Stimulated activated naive B cell treated with anti-CD40 and anti-IgM and Interleukin-4, amounts not matched to agents 10 μg/mL and 1 μg/mL and 100 μg/mL, for 72 hours (primary cell): ENCODE measurements at places on chromosomes 13 and 19.
A peak's percentile ranks its signal among the peaks of the same experiment; 100 is the strongest.

- H3K27me3 ChIP-seq, result peaks cover 30% of the 10 kb centered on the region
- H3K36me3 ChIP-seq, result no peaks in the 10 kb centered on the region
- no peak for DNase-seq
- peaks cover 12% of the 10 kb centered on the region for H3K4me1 ChIP-seq
- H3K4me3 ChIP-seq, result no peak overlapping the region
Observed at GRCh38 chr19:35963514-35963913, 27.3 kb downstream of the LRFN3 start.

GRCh38 chr19:53177986-53178385 lies 15.2 kb downstream of the ZNF665 start:
- no peak overlapping the region for H3K4me3 ChIP-seq
- DNase-seq, result no peak
- H3K27ac ChIP-seq, result no peak overlapping the region

GRCh38 chr19:5537870-5538269 lies 29.9 kb downstream of the TINCR start:
- peaks cover 28% of the 10 kb centered on the region for H3K27me3 ChIP-seq
- no peak overlapping the region for H3K27ac ChIP-seq
- H3K4me3 ChIP-seq, result no peak overlapping the region
- H3K4me1 ChIP-seq, result no peaks in the 10 kb centered on the region

- H3K4me3 ChIP-seq, result no peak overlapping the region
- no peaks in the 10 kb centered on the region for H3K36me3 ChIP-seq
- no peaks in the 10 kb centered on the region for H3K4me1 ChIP-seq
- DNase-seq, result no peak
- H3K27me3 ChIP-seq, result peaks cover 48% of the 10 kb centered on the region
Observed at GRCh38 chr19:43807651-43808050, 5.4 kb upstream of the LYPD5 start.

GRCh38 chr13:39935155-39935554 lies 279.7 kb downstream of the COG6 start:
- no peaks in the 10 kb centered on the region for H3K36me3 ChIP-seq
- H3K27me3 ChIP-seq, result no peaks in the 10 kb centered on the region
- H3K4me1 ChIP-seq, result no peaks in the 10 kb centered on the region
- no peak overlapping the region for H3K27ac ChIP-seq
- DNase-seq, result no peak

- H3K36me3 ChIP-seq, result no peaks in the 10 kb centered on the region
- DNase-seq, result no peak
- H3K4me3 ChIP-seq, result no peak overlapping the region
Observed at GRCh38 chr13:102911336-102911735, 65.5 kb downstream of the ERCC5 start.

- DNase-seq, result peak; percentile 5
- no peak overlapping the region for H3K4me3 ChIP-seq
- no peaks in the 10 kb centered on the region for H3K36me3 ChIP-seq
- peaks cover 37% of the 10 kb centered on the region for H3K4me1 ChIP-seq
- no peaks in the 10 kb centered on the region for H3K27me3 ChIP-seq
Observed at GRCh38 chr19:41802770-41803169, 6.4 kb downstream of the CEACAM3 start.

GRCh38 chr13:95195146-95195545 lies 106.1 kb downstream of the ABCC4 start:
- no peak for DNase-seq
- H3K27me3 ChIP-seq, result no peaks in the 10 kb centered on the region
- H3K36me3 ChIP-seq, result peaks cover 17% of the 10 kb centered on the region
- no peak overlapping the region for H3K27ac ChIP-seq

DNA sequence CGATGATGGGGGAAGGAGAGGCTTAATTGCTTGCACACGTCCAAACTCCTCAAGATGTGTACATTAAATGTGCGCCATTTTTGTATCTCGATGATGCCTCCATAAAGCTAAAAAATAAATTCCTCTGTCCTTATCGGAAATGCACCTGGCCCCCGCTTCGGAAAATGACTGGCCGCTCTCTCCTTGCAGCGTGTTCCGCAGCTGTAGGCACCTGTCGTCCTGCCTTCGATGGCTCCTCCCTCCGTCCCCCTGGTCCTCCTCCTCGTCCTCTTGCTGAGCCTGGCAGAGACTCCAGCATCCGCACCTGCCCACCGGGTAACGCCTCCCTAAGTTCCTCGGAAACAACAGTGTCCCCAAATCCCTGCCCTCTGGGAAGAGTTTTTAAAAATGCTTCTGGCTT lies 1.1 kb downstream of the GALP start:
- no peak for DNase-seq
- no peak overlapping the region for H3K27ac ChIP-seq
- H3K4me1 ChIP-seq, result no peaks in the 10 kb centered on the region
- no peaks in the 10 kb centered on the region for H3K36me3 ChIP-seq
- peaks cover 13% of the 10 kb centered on the region for H3K27me3 ChIP-seq
- no peak overlapping the region for H3K4me3 ChIP-seq

- H3K27ac ChIP-seq, result no peak overlapping the region
- no peaks in the 10 kb centered on the region for H3K4me1 ChIP-seq
- no peak for DNase-seq
- no peaks in the 10 kb centered on the region for H3K27me3 ChIP-seq
- no peak overlapping the region for H3K4me3 ChIP-seq
Observed at GRCh38 chr13:51856027-51856736, 5.6 kb upstream of the CCDC70 start.

GRCh38 chr19:4523306-4524110 lies 5.2 kb upstream of the PLIN4 start:
- peaks cover 11% of the 10 kb centered on the region for H3K27me3 ChIP-seq
- H3K36me3 ChIP-seq, result no peaks in the 10 kb centered on the region
- no peak for DNase-seq
- no peak overlapping the region for H3K4me3 ChIP-seq

DNA sequence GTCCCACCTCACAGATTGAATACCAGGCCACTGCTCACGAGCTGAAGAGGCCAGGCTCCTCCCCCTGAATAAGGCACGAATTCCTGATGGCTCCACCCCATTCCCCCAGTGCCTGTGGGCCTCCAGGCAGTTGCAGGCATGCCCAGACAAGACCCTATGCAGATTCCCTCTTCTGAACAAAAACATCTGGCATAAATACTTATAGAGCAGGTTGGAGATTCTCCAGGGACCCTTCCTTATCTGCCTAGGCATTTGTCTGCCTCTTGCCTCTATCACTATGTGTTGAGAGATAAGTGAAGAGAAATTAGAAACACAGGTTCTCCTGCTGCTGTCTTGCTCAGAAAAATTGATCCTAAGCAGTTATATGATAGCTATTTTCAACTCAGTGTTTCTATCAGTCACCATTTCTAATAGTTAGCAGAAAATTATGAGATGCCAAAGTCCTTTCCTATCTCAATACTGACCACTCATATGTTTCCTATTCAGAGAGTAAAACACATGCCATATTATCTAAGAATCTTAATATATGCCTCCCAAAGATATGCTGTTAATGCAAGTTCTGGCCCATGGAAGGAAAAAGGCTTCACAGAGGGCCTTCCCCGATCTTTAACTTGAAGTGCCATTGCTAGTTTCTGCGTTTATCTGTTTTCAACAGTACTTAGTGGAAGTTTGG lies 364.0 kb downstream of the KCTD12 start:
- no peaks in the 10 kb centered on the region for H3K36me3 ChIP-seq
- no peaks in the 10 kb centered on the region for H3K4me1 ChIP-seq
- H3K4me3 ChIP-seq, result no peak overlapping the region
- DNase-seq, result no peak

DNA sequence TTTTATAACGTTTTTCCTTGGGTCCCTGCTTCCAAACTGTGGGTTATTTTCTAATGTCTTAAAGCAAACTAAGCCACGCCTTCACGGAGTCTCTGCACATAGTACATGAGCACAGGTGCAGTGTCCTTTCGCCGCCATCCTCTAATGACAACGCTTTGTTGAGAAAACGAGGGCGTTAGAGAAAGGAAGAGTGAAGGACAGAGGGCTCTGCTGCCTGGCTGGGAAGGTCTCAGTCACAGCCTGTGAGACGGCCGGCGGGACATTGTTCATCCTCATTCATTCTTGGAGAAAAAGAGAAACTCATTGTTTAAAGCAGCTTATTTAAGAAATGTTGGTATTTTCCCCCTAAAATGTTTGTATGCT lies 9.5 kb downstream of the IL17D start:
- peaks cover 18% of the 10 kb centered on the region for H3K27me3 ChIP-seq
- H3K4me3 ChIP-seq, result no peak overlapping the region
- peaks cover 6% of the 10 kb centered on the region for H3K4me1 ChIP-seq
- H3K27ac ChIP-seq, result no peak overlapping the region
- DNase-seq, result no peak

DNA sequence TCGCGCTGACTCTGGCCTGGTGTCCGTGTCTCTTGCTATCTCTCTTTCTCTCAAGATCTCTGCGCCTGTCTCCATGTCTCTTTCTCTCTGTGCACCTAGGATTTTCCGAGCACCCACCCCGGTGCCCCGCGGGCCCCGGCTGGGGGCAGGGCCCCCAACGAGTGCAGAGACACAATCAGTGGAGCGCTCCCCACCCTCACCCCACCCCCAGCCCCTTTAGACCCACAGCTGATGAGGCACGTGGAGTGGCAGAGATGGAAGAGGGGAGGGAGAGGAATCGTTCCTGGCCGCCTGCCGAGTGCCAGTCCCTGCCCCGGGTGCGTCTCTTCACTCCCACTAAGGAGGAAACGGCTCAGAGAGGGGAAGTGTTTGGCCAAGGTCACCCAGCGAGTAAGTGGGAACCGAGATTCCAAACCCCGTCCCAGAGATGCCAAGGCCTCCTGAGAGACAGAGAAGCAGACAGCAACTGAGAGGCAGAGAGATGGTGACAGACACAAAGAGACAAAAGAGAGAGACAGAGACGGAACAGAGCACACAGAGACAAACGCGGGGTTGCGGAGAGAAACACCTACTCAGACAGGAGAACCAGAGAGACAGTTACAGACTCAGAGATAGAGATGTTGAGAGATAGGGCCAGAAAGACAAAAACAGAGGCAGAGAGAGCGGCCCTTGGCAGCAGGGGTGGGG lies 626 bp upstream of the BCL3 start:
- peak; percentile 46 for DNase-seq
- H3K27ac ChIP-seq, result peak overlapping the region; percentile 95
- peaks cover 23% of the 10 kb centered on the region for H3K36me3 ChIP-seq
- peak overlapping the region; percentile 95 for H3K4me3 ChIP-seq
- peaks cover 63% of the 10 kb centered on the region for H3K4me1 ChIP-seq

- no peaks in the 10 kb centered on the region for H3K27me3 ChIP-seq
- H3K36me3 ChIP-seq, result peaks cover 36% of the 10 kb centered on the region
- H3K4me1 ChIP-seq, result peaks cover 2% of the 10 kb centered on the region
- H3K4me3 ChIP-seq, result no peak overlapping the region
- no peak overlapping the region for H3K27ac ChIP-seq
Observed at GRCh38 chr13:60463787-60464186, 66.8 kb downstream of the TDRD3 start.

- no peaks in the 10 kb centered on the region for H3K27me3 ChIP-seq
- no peaks in the 10 kb centered on the region for H3K36me3 ChIP-seq
- no peak for DNase-seq
- H3K4me3 ChIP-seq, result no peak overlapping the region
- no peak overlapping the region for H3K27ac ChIP-seq
- no peaks in the 10 kb centered on the region for H3K4me1 ChIP-seq
Observed at GRCh38 chr19:17441241-17442021, 7.0 kb downstream of the TMEM221 start.

GRCh38 chr19:47231215-47232054 lies 436 bp upstream of the BBC3 start:
- H3K4me3 ChIP-seq, result peak overlapping the region; percentile 76
- no peaks in the 10 kb centered on the region for H3K27me3 ChIP-seq
- H3K36me3 ChIP-seq, result no peaks in the 10 kb centered on the region
- peak overlapping the region; percentile 72 for H3K27ac ChIP-seq
- peaks cover 32% of the 10 kb centered on the region for H3K4me1 ChIP-seq
- DNase-seq, result peak; percentile 79

- H3K27me3 ChIP-seq, result peaks cover 6% of the 10 kb centered on the region
- no peak for DNase-seq
- H3K27ac ChIP-seq, result no peak overlapping the region
- H3K4me1 ChIP-seq, result no peaks in the 10 kb centered on the region
- H3K4me3 ChIP-seq, result no peak overlapping the region
- no peaks in the 10 kb centered on the region for H3K36me3 ChIP-seq
Observed at GRCh38 chr13:23671897-23672296, 101.7 kb downstream of the TNFRSF19 start.

DNA sequence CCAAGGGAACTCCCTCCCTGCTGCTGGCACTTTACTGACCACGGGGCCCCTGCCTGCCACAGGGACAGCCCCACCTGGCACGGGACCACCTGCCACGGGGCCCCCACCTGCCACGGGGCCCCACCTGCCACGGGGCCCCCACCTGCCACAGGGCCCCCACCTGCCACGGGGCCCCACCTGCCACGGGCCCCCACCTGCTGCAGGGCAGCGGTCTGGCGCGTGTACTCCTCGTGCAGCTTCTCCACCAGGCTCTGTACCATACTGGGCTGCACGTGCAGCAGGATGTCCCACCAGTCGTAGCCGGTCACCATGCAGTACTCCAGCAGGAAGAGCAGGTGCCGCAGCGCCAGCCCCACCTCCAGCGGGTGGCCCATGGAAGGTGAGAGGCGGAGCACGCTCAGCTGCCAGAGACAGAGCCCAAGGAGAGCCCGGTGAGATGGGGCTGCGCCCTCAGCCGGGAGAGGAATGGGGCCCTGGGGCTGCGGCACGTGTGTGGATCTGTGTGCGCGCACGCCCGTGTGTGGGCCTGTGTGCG lies 16.1 kb downstream of the MED16 start:
- no peak overlapping the region for H3K27ac ChIP-seq
- DNase-seq, result no peak
- peaks cover 45% of the 10 kb centered on the region for H3K36me3 ChIP-seq
- no peak overlapping the region for H3K4me3 ChIP-seq

GRCh38 chr13:63208826-63209225 lies 1793.2 kb upstream of the PCDH20 start:
- H3K36me3 ChIP-seq, result no peaks in the 10 kb centered on the region
- no peak for DNase-seq
- no peak overlapping the region for H3K27ac ChIP-seq
- H3K27me3 ChIP-seq, result no peaks in the 10 kb centered on the region

DNA sequence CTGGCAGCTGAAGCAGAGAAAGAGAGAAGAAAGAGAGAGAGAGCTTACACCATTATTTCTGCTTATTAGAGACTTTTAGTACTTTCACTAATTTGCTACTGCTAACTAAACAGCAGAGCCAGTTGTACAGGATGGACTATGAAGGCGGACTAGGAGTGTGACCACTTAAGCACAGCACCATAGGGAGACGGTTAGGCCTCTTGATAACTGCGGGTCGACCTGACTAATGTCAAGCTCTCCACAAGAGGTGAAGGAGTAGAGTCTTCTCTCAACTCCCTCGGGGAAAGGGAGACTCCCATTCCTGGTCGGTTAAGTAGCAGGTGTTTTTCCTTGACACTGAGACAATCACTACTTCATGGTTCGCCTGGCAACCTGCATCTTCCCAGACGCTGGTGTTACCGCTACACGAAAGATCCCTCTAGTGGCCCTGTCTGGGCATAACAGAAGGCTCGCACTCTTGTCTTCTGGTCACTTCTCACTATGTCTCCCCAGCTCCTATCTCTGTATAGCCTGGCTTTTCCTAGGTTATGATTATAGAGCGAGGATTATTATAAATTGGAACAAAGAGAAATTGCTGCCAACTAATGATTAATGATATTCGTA lies 5.3 kb upstream of the PSG7 start:
- H3K27ac ChIP-seq, result no peak overlapping the region
- H3K36me3 ChIP-seq, result no peaks in the 10 kb centered on the region
- no peaks in the 10 kb centered on the region for H3K4me1 ChIP-seq
- no peak overlapping the region for H3K4me3 ChIP-seq

DNA sequence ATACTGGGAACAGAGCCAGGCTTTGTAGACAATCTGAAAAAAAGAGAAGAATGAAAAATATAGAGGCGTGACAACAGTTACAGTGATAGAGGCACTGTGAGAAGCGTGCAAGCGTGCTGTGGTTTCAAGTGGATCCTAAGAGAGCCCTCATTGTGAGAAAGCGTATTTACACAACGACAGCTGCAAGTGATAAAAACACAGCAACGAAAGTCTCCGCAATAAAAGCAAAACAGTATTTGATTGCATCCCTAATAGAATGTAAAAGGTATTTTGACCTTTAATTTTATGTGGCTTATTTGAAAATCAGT lies 642.7 kb upstream of the ARGLU1 start:
- H3K4me1 ChIP-seq, result no peaks in the 10 kb centered on the region
- no peak overlapping the region for H3K4me3 ChIP-seq
- no peaks in the 10 kb centered on the region for H3K36me3 ChIP-seq
- H3K27ac ChIP-seq, result no peak overlapping the region
